ENCODE measurements at places on chromosomes 12 and 14. TPM values are rescaled to one million over a fixed set of nuclear protein-coding genes. Genes with fewer than 3 reads are reported as not detected.

GRCh38 chr14:92902726-92903125, 20.2 kb upstream of the CHGA start:
- peaks cover 84% of the 10 kb centered on the region for H3K27me3 ChIP-seq
- no peaks in the 10 kb centered on the region for H3K36me3 ChIP-seq
- no peak overlapping the region for H3K27ac ChIP-seq
- H3K4me1 ChIP-seq, result no peaks in the 10 kb centered on the region

DNA sequence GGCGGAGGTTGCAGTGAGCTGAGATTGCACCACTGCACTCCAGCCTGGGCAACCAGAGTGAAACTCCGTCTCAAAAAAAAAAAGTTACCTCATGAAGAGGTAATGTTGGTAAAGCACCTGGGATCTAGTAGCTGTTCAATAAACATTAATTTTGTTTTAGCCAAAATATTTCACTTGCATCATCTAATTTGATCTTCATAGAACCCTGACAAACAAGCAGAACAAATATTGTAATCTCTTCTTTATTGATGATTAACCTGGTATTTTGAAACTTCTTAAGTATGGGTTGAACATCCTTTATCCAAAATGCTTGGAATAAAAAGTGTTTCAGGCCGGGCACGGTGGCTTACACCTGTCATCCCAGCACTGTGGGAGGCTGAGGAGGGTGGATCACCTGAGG, 149.0 kb upstream of the AMIGO2 start:
- H3K4me3 ChIP-seq, result no peak overlapping the region
- peaks cover 10% of the 10 kb centered on the region for H3K4me1 ChIP-seq
- no peak for DNase-seq

DNA sequence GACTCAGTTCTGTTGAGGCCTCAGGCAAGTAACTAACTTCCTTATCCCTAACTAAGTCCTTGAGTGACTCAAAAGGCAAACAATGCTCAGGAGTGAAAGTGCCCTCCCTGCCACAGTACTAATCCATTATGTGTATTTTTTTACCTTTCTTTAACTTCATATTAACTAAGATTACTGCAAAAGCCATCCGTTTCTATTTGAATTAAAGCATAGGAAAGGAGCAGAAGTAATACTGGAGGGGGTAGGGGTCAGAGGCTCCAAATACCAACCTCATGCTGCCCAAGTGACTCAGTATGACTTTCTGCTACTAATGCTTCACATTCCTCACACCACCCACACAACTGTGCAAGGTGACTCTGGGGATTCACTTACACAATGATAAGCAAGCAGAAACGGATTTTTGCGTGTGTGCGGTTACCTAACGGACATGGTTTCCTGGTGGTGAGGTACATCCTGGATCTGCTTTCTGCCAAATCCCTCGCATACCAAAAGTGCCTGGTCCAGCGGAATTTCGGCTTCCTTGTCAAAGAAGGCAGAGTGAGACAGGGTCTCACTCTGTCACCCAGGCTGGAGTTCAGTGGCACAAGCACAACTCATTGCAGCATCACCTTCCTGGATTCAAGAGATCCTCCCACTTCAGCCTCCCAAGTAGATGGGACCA, 25.1 kb downstream of the MOK start:
- H3K27ac ChIP-seq, result peak overlapping the region; percentile 86
- peaks cover 62% of the 10 kb centered on the region for H3K36me3 ChIP-seq
- peaks cover 32% of the 10 kb centered on the region for H3K4me1 ChIP-seq

DNA sequence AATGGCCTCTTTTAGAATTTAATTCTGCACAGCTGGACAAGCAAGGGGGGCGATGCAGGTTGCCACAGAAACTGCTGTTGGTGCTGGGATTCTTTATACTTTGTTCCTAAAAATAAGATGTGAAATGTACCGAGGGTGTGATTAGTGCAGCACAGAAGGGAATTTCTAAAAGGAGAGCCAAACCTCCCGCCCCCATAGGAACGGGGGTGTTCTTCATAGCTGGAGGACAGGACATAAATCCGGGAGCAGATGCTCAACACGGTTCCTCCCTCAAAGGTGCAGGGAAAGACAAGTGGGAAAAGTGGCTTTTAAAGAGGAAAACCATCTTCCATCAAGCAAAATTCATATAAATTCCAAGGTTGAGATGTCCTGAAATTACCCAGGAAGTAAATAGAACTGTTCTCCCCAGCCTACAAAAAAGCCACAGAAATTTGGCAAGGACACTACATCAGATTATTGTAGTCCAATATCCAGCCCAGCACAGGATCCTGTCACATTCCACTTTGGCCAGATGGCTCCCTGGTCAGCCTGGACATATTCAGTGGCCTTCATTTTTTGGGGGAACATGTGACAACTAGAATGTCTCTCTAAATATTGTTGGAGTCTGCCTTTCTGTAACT, 51.4 kb upstream of the TMX1 start:
- DNase-seq, result no peak
- no peak overlapping the region for H3K27ac ChIP-seq
- no peaks in the 10 kb centered on the region for H3K36me3 ChIP-seq
- H3K4me3 ChIP-seq, result no peak overlapping the region
- no peaks in the 10 kb centered on the region for H3K27me3 ChIP-seq

DNA sequence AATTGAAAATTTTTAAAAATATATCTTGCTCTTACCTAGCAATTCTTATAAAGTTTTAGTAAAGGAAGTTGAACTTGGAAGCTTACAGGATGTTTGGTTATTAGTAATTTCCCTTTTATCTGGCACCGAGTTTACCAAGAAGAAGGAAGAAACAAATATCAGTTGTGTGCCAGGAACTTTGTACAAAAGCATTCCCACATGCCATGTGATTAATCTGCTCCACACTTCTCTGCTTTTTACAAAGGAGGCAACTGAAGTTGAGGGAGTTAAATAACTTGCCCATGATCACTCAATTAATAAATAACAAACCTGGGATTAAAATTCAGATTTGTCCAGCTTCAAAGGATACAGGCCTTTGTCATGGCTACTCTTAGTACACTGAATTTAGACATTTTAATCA, 122.5 kb upstream of the BCAT1 start:
- DNase-seq, result no peak
- H3K4me1 ChIP-seq, result no peaks in the 10 kb centered on the region
- no peaks in the 10 kb centered on the region for H3K36me3 ChIP-seq
- no peaks in the 10 kb centered on the region for H3K27me3 ChIP-seq
- no peak overlapping the region for H3K27ac ChIP-seq

DNA sequence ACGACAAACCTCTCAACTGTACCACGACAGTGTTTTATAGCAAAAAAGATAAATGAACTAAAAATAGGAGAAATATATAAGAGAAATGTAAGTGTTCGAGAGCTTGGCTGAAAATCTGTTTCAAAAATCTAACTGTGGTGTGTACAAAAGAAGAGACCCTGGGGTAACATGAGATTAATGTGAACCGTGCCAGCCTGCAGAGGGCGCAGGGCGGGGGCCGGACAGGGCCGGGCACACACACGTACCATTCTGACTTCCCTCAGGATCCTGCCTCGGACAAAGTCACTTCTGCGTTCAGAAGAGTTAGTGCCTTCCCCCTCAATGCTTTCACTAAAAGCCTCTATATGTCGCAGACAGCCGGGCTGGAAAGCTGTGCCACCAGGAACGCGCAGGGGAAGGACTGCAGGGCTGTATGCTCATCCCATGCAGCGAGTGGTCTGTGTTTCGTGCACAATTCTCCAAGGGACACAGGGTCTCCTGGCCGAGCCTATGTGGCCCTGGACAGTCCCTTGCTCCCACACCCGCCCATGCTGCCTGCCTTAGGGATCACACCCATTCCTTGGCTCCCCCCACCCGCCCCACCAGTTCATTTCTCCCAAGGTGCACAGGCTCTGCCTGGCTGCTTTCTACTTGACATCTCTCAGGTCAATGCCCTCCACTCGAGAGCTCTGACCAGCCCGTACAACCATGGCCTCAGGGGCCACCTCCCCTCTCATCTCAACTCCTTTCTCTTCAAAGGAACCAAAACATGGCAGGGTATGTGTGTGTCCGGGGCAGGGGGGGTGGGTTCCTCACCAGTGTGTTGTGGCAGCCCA, 8.5 kb downstream of the CDCA4 start:
- peak; percentile 64 for DNase-seq
- H3K4me3 ChIP-seq, result no peak overlapping the region
- no peak overlapping the region for H3K27ac ChIP-seq
- peaks cover 43% of the 10 kb centered on the region for H3K4me1 ChIP-seq
- peaks cover 38% of the 10 kb centered on the region for H3K36me3 ChIP-seq
- no peaks in the 10 kb centered on the region for H3K27me3 ChIP-seq

DNA sequence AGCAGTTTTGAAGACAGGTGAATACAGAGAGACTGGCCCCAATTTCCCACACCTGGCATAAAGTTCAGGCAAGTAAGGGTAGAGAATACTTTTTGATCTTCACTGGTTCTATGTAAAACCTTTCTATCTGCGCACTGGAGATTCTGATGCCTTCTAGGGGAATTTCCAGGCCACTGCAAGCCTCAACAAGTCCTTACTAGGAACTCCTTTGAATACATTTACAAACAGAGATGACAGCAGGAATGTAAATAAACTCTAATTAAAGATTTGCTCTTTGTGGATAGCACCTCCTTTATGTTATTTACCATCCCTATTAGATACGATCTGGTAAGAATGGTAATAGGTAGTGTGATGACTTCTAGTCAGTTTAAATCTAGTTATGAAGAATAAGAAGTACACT, 69.2 kb downstream of the NTN4 start:
- H3K27ac ChIP-seq, result no peak overlapping the region
- DNase-seq, result no peak
- H3K4me1 ChIP-seq, result peaks cover 75% of the 10 kb centered on the region
- H3K4me3 ChIP-seq, result no peak overlapping the region
- H3K27me3 ChIP-seq, result no peaks in the 10 kb centered on the region

DNA sequence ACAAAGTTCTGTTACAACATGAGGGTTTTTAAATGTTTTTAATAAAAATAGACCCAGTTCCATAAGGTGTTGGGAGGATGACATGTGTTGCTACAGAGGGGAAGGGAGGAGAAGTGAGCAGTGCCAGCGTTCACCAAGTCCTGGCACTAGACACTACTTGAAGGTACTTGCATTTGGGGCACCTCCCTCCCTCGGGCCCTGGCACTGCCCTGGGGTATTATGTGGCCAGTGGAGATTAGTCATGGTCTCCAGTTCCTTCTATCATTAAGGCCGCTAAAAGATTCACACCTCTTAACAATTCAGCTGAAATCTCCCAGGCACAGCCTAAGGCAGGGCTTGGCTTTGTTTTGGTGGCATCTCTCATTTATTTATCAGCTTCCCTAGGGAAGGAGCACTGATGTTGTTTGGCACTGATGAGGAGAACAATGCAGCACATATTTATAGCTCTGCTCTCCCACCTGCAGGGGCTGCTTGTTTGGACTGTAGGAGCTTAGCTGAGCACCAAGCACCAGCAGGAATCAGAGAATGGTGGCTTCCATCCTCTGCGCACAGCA, 155.5 kb upstream of the NTF3 start:
- no peaks in the 10 kb centered on the region for H3K27me3 ChIP-seq
- no peak overlapping the region for H3K4me3 ChIP-seq
- no peak overlapping the region for H3K27ac ChIP-seq
- H3K4me1 ChIP-seq, result no peaks in the 10 kb centered on the region

- no peaks in the 10 kb centered on the region for H3K36me3 ChIP-seq
- H3K27ac ChIP-seq, result no peak overlapping the region
- no peaks in the 10 kb centered on the region for H3K27me3 ChIP-seq
- H3K4me3 ChIP-seq, result no peak overlapping the region
Measured at GRCh38 chr12:112270673-112271072, 111.6 kb downstream of the HECTD4 start.

The RESF1 gene
- total RNA-seq, result 43.5 TPM

The MORN3 gene
- 1.2 TPM for total RNA-seq

The INHBE gene
- 0.38 TPM for total RNA-seq

The UBE2N gene
- 148 TPM for total RNA-seq

The RPGRIP1 gene
- not detected for total RNA-seq

The BATF gene
- 1.4 TPM for total RNA-seq

Data from Calu3 (cell line).